ENCODE measurements at places on chromosomes 1 and 21.
A peak's percentile ranks its signal among the peaks of the same experiment; 100 is the strongest.

DNA sequence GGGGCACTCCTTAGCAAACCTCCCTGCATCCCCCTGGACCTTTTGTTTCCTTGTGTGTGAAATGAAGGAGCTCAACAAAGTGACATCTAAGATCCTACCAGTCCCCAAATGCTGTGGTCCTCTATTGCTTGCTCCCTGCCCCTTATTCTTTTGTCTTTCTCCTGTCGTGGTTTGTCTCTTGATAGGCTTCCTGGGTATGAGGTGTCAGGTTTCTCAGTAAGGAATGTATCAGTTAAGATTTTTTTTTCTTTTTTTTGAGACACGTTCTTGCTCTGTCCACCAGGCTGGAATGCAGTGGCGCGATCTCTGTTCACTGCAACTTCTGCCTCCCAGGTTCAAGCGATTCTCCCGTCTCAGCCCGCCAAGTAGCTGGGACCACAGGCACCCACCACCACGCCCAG is 16.8 kb downstream of the CNIH3 start:
- no peak for DNase-seq

GRCh38 chr1:68328490-68328889 is 96.2 kb upstream of the WLS start:
- peak; percentile 43 for DNase-seq

DNA sequence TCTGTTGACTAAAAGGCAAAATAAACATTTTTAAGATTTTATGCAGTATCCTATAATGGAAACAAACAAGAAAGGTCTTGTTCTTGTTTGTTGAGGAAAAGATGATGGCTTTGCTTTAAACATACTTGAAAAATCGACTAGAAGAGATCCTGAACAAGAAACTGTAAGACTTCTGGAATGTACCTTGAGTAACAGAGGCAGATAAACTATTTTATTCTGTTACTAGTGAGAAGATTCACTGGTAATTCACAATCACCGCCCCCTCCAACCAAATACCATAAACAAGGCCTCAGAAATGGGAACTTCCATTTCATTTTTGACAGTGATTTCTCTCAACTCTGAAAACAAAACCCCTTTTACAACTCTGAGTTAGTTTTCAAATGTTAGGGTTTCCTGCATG is 18.1 kb downstream of the TSEN15 start:
- no peak for DNase-seq

GRCh38 chr1:165189913-165190312 is 166.6 kb downstream of the LMX1A start:
- DNase-seq, result no peak

- peak; percentile 36 for DNase-seq
Measured at GRCh38 chr1:167221126-167221737, 546 bp downstream of the POU2F1 start.

GRCh38 chr1:109089242-109090015 is 1.1 kb upstream of the TMEM167B start:
- DNase-seq, result peak; percentile 45

DNA sequence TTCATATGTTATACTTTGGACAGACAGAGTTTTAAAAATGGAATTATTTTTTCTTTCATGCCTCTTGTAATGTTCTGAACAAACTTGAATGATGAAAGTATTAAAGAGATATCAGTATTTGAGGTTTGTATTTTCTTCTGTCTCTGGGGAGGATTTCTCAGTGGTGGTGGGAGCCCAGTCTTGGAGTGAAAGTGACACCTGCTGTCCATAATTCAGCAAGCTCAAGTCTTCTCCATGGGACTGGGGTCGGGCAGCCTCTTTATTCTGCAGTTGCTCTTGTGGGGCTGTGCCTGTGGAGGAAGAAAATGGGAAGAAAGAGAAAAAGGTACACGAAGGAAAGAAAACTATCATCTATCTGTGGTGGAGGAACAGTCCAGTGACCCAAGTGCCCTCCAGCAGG is 56.1 kb downstream of the SMYD2 start:
- no peak for DNase-seq

DNA sequence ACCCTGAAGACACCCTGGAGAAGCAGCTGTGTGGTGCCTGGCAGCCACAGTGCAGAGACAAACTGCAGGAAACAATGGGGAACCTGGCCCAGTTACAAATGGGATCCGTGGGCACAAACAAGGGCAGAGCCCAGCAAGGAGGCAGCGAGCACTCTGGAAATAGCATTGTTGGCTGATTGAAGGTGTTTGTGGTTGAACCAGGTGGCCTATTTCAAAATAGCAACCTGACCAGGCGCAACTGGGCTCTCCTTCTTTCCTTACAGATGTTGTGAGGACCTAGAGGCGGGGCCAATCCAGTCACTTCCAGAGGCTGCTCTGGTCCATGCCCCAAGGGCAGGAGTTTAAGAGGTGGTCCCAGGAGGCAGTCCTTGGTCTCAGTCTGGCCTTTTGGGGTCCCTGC is 21.7 kb upstream of the ZBTB21 start:
- DNase-seq, result no peak

DNA sequence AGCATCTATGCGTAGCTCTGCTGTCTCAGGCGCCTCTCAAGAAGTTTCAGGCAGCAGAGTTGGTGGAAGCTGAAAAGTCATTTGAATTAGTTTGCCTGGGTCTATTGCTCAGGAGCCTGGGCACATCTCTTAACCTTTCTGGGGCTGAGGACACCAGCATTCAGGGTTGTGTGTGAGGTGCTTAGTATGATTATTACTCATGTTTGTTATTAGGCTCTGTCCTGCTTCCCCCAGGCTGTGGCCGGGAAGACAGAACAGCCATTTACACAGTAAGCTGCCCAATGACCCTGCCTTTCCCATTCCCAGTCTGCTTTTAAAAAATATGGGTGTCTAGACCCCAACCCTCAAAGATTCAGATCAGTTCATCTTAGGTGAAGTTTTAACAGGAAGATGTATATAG is 53.9 kb upstream of the CACNA1E start:
- DNase-seq, result no peak

GRCh38 chr1:228291906-228292608 is 84.2 kb downstream of the OBSCN start:
- no peak for DNase-seq

- DNase-seq, result no peak
Measured at GRCh38 chr1:53688381-53689102, 50.4 kb downstream of the GLIS1 start.

DNA sequence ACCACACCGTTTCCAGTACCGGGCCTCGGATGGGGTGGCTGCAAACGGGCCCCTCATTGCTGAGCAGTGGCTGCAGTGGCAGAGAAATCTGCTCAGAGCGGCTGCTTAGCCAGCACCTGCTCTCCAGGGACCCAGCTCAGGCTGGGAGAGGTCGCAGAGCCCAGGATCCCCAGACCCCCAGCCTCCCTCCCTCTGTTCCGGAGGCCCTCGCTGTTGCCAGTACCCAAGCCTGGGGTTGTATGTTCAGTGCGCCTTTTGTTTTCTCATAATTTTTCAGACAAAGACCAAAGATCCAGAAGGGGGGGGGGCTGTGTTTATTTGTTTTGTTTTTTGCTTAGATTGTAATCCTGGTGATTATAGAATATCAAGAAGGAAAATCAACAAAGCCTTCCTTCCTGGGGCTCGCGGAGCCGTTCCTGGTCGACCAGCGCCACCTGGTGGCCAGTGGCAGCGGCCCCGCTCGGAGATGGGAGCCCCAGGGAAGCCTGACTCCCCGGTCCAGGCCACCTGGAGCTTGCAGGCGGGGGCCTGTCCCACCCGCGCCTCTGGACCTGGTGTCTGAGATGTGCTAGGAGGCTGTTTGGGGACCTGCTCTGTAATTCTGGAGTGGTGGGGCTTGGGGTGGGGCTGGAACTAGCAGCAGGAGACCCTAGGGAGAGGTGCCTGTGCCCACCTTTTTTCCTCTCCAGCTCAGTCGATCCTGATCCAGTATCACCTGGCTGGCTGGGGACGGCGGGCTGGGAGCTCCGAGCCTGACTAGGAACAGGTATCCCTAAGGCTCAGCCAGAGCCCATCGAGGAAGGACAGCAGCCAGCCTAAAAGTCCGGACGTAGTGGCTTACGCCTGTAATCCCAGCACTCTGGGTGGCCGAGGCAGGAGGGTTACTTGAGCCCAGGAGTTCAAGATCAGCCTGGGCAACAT is 123.9 kb upstream of the VAMP3 start:
- DNase-seq, result peak; percentile 94

GRCh38 chr1:46642115-46642680 is 25.6 kb upstream of the MOB3C start:
- DNase-seq, result no peak

- DNase-seq, result no peak
Measured at GRCh38 chr1:110605446-110605845, 712 bp downstream of the KCNA2 start.

DNA sequence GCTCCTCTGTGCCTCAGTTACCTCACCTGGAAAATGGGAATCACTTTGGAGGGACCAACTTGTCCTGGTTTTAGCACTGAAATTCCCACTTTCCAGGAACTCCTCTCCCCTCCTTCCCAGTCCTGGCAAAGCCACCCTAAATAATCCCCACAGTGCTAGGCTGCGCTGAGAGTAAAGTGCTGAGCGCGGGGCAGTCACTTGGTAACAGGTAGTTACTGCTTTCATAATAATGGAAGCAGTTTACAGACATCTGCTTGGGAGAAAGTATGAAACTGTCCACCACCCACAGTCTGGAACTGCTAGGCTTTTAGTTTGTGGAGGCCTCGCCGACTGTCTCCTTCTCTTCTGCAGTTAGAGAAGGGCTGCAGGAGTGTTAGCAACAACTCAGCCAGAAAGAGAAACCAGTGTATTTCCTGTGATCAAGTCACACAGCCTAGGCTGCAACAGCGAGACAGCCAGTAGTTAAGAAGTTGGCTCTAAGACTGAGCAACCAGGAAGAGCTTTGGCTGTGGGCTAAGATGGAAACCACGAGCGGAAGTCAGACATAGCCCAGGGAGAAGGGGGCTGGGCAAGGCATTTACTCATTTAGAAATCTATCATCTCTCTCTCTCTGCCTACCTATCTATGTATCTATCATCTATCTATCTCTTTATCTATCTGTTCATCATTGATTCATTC is 30.8 kb upstream of the ABCG1 start:
- no peak for DNase-seq

GRCh38 chr1:228555074-228555994 is 68.2 kb downstream of the RNF187 start:
- DNase-seq, result no peak

GRCh38 chr21:29080454-29080941 is 7.0 kb upstream of the CCT8 start:
- no peak for DNase-seq

- DNase-seq, result peak; percentile 29
Measured at GRCh38 chr1:20255666-20256065, 35.0 kb upstream of the VWA5B1 start.

DNA sequence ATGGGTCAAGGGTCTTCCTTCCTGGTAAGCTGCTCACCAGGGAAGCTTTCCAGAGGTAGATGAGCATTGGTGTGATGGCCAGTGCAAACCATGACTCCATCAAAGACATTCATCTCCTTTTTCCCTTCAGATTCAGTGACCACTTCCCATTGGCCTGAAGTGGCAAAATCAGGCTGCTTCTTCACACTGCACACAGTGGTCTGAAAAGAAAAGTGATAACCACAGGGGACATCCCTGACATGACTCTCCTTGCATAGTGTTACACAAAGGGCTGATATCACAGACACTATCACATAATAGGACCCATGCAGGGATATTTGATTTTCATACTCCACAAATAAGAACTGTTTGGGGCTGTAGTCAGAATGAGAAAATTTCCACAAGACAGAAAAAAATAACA is 11.9 kb downstream of the FMO5 start:
- no peak for DNase-seq

DNA sequence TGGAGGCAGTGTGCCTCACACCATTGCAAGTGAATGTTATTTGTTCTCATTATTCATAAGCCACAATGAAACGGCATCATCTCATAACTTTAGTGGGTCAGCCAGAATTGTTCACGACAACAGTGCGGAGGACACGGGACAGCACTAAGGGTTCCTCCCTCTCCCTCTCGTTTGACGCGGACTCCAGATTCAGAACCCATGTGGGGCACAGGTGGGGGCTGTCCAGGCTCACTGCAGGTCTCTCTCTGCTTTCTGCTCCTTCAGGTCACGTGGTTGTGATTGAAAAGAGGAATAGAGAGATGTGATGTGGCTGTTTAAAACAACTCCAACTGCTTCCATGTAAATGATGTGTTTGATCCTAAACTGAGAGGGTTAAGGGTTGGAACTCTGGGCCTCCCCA is 13.5 kb downstream of the RUNX1 start:
- DNase-seq, result no peak

GRCh38 chr1:154353460-154353904 is 28.2 kb downstream of the ATP8B2 start:
- DNase-seq, result peak; percentile 74

DNA sequence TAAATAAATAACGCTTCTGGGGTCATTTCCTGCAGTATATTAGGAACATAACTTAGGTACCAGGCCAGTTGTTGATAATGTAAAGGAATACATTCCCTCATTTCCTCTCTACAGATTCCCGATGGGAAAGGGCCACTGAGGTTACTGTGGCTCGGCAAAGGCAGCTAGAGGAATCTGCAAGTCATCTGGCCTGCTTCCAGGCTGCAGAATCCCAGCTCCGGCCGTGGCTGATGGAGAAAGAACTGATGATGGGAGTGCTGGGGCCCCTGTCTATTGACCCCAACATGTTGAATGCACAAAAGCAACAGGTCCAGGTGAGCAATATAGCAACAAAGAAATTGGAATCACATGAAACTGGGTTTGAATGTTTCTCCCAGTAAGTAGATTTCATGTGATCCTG is 109.6 kb upstream of the BMP8A start:
- DNase-seq, result no peak

GRCh38 chr1:154807048-154807591 is 63.0 kb downstream of the KCNN3 start:
- no peak for DNase-seq

DNA sequence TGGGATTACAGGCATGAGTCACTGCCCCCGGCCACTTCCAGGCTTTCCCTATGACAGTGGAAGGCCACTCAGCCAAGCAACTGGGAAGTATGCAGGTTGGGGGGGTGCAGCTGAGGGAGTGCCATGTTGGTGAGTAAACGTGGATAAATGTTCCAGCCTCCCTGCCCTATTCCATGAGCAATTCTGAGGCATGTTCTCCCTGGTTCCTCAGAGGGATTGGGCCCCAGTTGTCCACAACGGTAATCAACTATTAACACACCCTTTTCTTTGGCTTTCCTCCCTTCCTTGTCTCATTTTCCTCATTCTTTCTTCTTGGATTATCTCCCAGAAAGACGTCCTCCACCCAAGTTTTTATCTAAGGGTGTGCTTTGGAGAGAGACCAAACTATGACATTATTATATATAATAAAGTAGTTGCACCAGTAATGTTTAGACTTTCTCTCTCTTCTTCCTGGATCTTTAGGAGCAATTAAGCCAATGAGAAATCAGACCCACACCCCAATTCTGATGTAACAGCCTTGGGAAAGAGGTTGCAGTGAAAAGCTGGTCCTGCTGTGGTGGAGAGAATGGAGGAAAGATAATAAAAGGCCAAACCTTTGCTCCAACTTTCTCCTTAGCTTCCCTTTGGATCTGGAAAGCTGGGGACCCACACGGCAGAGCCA is 6.8 kb upstream of the SLAMF9 start:
- peak; percentile 91 for DNase-seq
